Glomerular endothelial cell (primary cell): ENCODE measurements at places on chromosomes 12 and 14. TPM values are rescaled to one million over a fixed set of nuclear protein-coding genes. Genes with fewer than 3 reads are reported as not detected.

Gene CCDC175
- not detected in 2 replicates for total RNA-seq

Gene C1R
- 1.4 and 3.9 TPM in 2 replicates for total RNA-seq

DNA sequence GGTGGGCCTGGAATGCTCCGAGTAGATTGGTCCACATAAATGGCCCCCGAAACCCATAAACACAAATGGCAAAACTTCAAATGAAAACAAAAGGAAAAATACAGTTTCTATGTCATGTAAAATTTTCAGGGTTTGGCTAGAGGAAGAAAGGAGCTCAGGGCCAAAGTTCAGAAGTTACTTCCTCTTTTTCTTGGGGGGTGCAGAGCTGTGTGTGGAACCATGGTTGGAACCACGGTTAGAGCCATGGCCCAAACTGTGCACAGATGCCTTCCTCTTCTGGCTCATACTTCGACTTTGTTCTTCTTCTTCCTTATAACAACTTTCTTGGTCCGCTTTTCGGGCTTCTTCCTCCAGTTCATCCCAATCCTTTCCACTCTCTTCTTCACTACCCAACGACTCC, 51.7 kb downstream of the MGST1 start:
- no peak for DNase-seq

GRCh38 chr12:129002427-129002826, 149.1 kb downstream of the GLT1D1 start:
- no peak for DNase-seq

Gene GAPDH
- total RNA-seq, result 4,807 and 5,799 TPM in 2 replicates
